CD4-positive, alpha-beta T cell treated with Interleukin-10 for 1 hour (primary cell): ENCODE measurements at places on chromosomes 7 and 10.
A peak's percentile ranks its signal among the peaks of the same experiment; 100 is the strongest.

GRCh38 chr10:60869652-60870415, 74.2 kb downstream of the RHOBTB1 start:
- no peak for DNase-seq

DNA sequence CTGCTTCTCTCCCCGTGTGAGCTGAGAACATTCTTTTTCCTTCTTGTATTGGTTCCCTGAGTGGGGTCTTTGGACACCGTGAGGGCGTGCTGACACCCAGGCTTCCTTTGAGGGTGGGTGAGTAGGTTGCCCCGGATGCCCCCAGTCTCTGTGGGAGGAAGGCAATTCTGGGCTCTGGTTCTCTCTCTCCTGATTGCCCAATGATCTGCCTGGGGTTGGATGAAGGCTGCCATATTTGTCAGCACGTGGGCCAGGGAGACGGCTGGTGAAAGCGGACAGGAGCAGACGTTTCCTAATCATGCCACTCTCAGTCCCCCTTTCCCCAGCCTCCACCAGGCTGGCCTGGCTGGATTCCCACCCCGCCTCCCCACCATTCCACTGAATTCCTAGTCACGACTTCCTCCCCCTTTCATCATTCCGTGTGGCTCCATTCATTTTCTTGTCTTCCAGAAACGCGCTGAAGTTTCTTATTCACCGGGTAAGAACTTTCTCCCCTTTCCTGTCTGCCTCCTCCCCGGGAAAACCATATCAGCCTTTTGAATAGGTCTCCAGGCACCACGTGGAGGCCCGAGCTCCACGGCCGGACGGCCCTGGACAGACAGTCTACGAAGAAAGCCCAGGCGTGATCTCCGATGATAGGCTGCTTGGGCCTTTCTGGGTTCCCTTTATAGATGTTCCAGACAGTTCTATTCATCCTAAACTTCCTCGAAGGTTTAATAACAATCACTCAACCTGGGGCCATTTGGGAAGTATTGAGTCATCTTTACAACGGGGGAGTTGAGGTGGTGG, 98.7 kb upstream of the NPTX2 start:
- DNase-seq = no peak

DNA sequence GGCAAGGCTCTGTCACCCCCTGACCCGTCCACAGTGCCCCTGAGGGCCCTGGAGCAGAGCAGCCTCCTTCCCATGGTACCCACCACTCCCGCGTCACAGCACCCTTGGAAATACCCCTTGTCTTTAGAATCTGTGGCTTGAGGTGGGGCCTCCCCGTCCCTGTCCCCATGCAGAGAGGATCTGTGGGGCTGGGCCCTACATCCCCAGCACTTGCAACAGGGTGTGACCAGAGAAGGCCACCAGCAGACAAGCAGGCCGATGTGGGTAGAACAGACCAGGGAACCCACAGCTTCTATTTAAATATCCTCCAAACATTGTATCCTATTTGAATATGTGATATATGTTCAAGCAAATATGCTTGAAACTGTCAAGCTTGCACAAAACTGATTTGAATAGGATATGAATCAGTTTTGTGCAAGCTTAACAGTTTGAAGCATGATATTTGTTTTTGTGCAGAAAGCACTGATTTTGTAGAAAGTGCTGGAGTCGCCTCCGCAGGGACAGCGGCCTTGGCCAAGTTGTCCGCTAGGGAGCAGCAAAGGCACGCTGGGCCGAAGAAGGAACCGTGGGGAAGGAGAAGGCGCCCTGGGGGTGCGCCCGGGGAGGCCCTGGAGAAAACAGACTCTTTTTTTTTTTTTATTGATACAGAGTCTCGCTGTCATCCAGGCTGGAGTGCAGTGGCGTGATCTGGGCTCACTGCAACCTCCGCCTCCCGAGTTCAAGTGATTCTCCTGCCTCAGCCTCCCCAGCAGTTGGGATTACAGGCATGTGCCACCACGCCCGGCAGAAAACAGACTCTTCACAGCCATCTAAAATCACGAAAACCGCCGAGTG, 2.2 kb downstream of the CFAP46 start:
- DNase-seq = peak; percentile 29

- no peak for DNase-seq
Observed at GRCh38 chr7:44534087-44534486, 7.0 kb downstream of the NPC1L1 start.

DNA sequence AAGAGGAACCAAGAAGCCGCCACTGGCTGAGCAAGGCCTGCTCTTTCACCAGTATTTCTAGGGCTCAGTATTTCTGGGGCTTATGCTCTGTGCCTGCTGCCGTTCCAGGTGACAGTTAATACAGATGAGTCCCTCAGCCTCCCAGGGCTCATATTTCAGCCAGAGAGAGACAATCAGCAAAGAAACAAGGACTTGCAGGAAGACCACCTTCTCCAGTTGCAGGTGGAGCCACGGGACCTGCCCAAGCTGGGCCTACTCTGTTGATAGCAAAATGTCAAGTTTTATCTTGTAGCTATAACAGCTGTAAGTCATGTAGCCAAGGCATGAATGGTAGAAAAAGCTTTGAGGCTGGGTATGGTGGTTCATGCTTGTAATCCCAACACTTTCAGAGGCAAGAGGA, 42.7 kb downstream of the NPTX2 start:
- no peak for DNase-seq

GRCh38 chr10:129963641-129964501, at the start of gene EBF3:
EBF3 (minus strand) TSS chr10:129964274; CDS start chr10:129963768, 506 bp downstream.
- peak; percentile 40 for DNase-seq

DNA sequence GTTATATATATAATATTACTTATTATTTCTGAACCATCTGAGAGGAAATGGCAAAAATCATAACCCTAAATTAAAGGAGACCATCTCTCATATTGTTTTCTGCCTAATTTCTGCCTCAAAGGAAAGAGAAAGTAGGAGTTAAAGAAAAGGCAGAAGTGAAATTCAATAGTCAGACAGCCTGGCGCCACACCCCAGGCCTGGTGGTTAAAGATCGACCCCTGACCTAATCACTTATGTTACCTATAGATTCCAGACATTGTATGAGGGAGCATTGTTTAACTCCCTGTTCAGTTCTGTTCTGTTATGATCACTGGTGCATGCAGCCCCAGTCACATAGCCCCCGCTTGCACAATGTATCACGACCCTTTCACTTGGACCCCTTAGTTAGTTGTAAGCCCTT, 24.9 kb upstream of the CHST3 start:
- DNase-seq = no peak

- DNase-seq = no peak
Observed at GRCh38 chr10:29723726-29724125, 89.0 kb upstream of the SVIL start.

DNA sequence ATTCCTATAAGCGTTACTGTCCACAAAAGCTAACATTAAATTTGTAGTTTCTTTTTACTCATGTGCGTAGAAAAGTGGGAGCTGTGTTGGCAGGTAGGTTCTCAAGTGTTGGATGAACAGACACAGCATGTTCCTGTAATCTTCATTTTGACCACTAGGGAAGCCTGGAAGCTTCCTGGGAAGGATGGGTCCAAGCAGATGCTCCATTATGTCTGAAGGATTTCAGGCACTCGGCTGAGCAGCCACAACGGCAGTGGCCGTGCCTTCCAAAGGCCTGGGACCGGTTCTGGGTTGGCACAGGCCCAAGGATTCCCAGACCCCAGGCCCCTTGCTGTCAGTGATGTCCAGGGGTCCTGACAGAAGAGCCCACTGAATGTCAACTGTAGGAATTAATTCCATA, 386.3 kb downstream of the TNS3 start:
- DNase-seq = no peak

GRCh38 chr7:100423315-100423714, 5.2 kb downstream of the ZCWPW1 start:
- no peak for DNase-seq

- DNase-seq = no peak
Observed at GRCh38 chr7:83610649-83611304, 38.2 kb downstream of the SEMA3E start.

DNA sequence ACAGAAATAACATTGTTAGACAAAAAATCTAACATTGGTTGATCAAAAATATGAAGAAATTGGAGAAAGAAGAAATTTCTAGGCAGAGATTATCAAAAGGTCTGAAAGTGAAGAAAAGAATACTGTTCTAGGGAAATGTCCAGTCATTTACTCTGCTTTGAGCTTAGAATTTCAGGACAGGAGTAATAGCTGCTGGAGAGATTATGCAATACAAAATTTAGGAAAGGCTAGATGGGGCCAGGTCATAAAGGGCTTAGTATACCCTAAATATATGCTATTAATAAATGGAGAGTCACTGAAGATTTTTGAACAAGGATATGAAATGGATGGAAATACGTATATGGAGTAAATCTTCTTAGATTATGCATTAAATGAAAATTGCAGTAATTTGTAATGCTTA, 279.2 kb downstream of the CACNA2D1 start:
- DNase-seq = no peak

GRCh38 chr7:37027557-37028341, 303.5 kb upstream of the AOAH start:
- no peak for DNase-seq

GRCh38 chr10:91415816-91416215, 5.7 kb downstream of the HECTD2 start:
- no peak for DNase-seq

DNA sequence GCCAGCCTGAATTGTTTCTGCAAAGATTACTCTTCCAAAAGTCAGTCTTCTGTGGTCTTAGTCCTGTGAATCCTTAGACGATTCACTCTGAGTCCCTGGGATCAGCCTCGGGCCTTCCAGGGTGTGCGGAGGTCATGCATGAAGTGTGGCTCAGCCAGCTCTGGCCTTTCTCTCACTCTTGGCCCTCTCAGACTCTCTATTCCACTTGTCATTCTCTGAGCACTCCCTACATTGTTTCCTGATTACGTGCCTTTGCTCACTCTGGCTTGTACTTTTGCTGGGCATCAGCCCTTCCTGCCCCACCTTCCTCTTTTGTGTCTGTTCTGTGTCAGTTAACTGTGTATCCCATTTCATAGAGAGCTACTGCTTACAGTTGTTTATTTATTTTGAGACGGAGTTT, 36.0 kb downstream of the CCNY start:
- no peak for DNase-seq

- no peak for DNase-seq
Observed at GRCh38 chr10:58755677-58756076, 243.0 kb downstream of the BICC1 start.

- no peak for DNase-seq
Observed at GRCh38 chr7:22859641-22860290, 37.1 kb upstream of the TOMM7 start.

GRCh38 chr10:14302035-14302434, 28.7 kb downstream of the FRMD4A start:
- no peak for DNase-seq

GRCh38 chr7:51209426-51209825, 107.2 kb downstream of the COBL start:
- DNase-seq = no peak

- peak; percentile 62 for DNase-seq
Observed at GRCh38 chr7:150631084-150631826, 930 bp downstream of the GIMAP6 start.

DNA sequence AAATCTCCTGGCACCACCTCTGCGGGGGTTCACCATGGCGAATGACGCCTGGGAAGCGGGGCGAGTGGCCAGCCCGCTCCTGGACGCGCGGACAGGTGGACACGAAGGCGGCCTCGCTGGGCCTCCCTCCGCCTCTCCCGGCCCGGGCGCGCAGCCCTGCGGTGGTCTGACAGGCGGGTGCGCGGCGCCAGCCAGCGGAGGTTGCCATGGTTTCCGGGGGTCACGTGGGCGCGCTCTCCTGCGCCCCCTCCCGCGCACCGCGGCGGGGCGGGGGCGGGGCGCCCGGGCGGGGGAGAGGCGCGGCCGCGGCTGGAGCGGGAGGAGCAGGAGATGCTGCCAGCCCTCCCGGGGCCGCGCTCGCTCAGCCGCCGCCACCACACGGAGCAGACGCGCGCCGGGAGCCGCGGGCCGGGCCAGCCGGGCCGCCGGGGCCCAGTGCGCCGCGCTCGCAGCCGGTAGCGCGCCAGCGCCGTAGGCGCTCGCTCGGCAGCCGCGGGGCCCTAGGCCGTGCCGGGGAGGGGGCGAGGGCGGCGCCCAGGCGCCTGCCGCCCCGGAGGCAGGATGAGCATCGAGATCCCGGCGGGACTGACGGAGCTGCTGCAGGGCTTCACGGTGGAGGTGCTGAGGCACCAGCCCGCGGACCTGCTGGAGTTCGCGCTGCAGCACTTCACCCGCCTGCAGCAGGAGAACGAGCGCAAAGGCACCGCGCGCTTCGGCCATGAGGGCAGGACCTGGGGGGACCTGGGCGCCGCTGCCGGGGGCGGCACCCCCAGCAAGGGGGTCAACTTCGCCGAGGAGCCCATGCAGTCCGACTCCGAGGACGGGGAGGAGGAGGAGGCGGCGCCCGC, at the start of gene PRKAR2B:
Gene PRKAR2B (plus strand): TSS at position 359 of the 848 bp plus-strand sequence. CDS start 203 bp downstream, at position 562.
- DNase-seq = peak; percentile 83

DNA sequence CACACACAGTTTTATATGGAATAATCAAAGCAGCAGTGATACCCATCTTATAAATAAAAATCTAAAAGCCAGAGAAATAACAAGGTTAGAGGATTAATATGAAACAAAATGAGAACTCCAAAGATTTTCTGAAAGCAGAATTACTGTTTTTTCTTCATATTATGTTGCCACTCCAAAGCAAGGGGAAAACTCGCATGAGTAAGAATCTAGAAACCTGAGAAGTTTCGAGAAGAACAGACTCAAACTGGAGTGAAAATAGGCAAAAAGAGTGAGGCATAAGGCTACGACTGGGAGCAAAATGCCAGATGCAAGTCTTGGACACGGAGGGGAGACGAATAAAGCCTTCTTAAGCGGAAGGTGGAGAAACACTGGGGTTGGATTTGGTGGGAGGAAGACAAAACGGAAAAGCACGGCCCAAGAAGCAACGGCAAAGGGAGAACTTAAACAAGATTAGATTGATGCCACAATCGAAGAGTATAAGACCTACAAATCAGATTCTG, 923 bp downstream of the TNPO3 start:
- DNase-seq = no peak

- DNase-seq = no peak
Observed at GRCh38 chr10:132550366-132551092, 12.9 kb downstream of the INPP5A start.

GRCh38 chr7:37916017-37916672, 472 bp downstream of the SFRP4 start:
- DNase-seq = no peak

DNA sequence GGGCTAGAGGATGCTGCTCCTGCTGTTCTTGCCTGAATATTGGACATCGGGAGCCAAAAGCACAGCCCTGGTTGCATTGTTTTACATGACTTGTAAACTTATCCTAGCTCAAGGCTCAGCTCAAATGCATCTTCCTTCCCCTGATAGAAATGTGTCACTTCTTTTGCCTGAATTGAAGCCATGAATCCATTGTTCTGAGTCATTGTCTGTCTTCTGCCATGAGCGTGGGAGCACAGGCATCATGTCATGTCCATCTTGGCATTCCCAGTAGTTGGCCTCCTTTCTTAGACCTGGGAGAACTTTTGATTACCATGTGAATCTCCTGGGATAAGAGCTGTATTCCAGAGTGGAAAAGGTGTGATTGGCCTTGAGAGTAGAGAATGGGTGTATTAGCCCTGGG, 54.1 kb upstream of the OPN4 start:
- no peak for DNase-seq

- peak; percentile 77 for DNase-seq
Observed at GRCh38 chr10:114544045-114544659, 113.9 kb downstream of the ABLIM1 start.

GRCh38 chr10:128210215-128211063, 84.2 kb upstream of the MKI67 start:
- peak; percentile 80 for DNase-seq
